ENCODE measurements at places on chromosomes 2 and 18.

GRCh38 chr2:68245066-68245465 lies 7.3 kb downstream of the PPP3R1 start:
- no peak for DNase-seq

- DNase-seq = no peak
These were observed 1184.9 kb upstream of the ACVR2A start for GRCh38 chr2:146659976-146660375.

GRCh38 chr2:179675435-179675834 lies 186.0 kb downstream of the ZNF385B start:
- DNase-seq = no peak

GRCh38 chr2:11874861-11875260 lies 128.4 kb downstream of the LPIN1 start:
- no peak for DNase-seq

DNA sequence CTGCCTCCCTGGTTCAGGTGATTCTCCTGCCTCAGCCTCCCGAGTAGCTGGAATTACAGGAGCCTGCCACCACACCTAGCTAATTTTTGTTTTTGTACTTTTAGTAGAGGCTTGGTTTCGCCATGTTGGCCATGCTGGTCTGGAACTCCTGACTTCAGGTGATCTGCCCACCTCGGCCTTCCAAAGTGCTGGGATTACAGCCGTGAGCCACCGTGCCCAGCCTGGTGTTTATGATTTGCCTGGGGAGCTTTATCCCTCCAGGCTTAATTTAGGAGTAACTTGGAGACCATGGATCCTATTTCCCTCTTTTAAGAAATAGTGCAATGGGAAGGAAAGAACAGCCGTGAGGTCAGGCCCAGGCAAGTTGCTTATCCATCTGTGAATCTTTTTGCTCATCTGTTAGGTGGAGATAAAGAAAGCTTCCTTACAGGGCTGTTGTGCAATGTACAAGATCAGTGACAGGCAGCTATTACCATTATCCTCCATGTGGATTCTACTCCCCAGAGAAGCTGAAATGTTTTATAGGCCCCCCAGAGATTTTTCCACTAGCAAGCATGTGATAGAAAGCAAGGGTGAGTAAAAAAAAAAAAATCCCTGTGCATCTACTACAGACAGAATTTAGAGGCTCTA lies 104.9 kb upstream of the MGAT5 start:
- no peak for DNase-seq

GRCh38 chr18:23085066-23085465 lies 50.2 kb upstream of the CABLES1 start:
- no peak for DNase-seq

DNA sequence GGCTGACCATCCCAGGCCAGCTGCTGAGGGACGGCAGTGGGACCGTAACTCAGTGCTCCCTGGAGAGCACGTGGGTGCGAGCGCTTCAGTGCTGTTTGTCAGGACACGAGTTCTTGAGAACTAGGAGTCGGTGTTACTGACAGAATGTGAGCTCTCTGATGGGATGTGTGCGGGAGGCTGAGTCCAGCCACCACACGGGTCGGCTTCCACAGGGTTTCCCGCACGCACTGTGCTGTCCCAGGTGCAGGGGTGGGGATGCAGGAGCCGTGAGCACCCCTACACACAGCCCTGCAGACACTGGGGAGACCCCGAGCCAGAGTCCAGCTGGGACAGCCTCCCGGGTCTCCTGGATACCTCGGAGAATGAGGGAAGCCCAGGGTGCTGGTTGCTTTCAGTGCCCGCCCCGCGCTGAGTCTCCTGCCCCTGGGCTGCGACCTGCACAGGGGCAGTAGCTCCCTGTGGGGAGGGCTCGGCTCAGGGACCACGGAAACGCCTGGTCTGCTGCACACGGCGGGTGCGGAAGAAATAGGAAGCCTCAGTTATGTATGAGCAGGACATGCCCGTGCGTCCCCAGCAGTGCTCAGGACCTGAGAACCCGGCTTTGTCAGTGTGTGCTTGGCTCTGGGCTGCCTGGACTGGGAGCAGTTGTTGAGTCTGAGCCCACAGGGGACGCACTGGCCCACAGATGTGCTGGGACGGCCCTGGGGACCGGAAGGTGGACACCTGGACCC lies 71.2 kb downstream of the KCNG2 start:
- DNase-seq = no peak

DNA sequence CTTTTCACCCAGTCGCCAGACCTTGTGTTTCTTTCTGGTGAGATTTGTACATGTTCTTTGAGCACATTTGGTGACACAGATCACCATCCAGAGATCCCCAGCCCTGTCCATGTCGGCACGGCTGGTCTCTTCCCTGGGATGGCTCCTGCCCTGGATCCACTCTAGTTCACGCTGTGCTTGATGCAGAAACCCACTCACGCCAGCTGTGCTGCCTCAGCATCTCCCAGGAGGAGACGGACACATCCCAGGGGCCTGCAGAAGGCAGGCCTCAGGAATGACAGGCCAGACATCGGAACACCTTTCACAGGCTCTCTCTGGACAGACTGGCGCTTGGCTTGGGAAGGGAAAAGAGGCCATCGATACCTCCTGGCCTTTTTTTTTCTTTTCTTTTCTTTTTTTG lies 203.6 kb downstream of the ACKR3 start:
- no peak for DNase-seq

GRCh38 chr2:71784734-71785511 lies 331.6 kb downstream of the DYSF start:
- DNase-seq = no peak

GRCh38 chr2:102499558-102499957 lies 26.5 kb downstream of the SLC9A4 start:
- DNase-seq = no peak

GRCh38 chr2:215724146-215724545 lies 288.3 kb upstream of the FN1 start:
- DNase-seq = no peak

DNA sequence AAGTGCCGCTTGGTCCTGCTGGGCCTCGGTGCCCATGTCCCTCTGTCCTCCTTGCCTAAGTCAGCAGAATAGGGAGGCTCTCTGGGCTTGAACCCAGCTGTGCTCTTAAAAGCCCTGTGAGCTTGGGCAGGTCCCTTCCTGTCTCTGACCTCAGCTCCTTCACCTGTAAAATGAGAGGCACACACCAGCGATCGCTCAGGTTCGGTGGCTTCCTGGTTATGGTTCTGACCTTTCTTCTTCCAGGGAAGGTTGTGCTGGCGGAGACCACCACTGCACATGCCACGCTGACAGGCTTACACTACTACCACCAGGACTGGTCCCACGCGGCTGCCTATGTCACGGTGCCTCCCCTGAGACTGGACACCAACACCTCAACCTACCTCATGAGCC lies 36.1 kb upstream of the MAPRE3 start:
- no peak for DNase-seq

DNA sequence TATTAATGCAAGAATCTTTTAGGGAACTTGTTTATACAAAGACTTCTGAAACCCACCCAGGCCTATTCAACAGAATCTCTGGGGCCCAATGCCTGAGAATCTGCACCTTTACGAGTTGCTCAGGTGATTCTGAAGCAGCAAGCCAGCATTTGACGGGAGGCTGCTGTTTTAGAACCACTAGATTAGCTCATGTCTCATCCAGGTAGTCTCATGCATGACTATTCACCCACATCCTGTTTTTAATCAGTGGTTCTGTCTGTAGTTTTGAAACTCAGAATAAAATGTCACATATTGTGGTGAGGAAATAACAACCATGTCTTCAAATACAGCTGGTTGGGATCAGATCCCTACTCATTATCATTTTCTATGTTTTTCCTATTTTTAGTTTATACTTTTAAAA lies 39.5 kb downstream of the CYTIP start:
- DNase-seq = no peak

DNA sequence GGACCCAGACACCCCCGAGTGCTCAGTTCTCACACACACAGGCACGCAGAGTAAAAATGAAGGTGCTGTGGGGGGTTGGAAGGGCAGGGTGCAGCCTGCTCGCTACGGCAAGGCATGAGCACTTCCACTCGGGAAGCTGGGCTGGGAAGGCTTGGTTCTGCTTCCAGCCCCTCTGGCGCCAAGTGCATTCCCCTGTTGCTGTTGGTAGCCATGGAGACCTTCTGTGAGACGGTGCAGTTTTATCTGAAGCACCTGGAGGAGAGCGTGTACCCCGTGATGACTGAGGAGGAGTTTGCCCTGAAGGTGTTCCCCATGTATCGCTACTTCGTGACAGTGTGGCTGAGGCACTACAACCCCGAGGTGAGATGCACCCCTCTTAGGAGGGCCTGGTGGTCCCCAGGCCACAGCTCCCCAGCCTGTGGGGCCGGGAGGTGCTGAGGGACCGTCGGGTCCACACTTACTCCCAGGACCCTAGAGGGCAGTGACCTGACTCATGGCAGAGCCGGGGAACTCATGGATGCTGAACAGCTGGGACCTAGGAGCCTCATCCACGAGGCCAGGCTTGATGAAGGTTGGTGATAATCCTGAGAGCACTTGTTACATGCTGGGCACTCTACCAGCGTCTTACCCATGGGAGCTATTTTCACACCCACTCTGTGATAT lies 15.5 kb downstream of the MROH2A start:
- no peak for DNase-seq

GRCh38 chr2:36441816-36442215 lies 86.2 kb downstream of the CRIM1 start:
- no peak for DNase-seq

DNA sequence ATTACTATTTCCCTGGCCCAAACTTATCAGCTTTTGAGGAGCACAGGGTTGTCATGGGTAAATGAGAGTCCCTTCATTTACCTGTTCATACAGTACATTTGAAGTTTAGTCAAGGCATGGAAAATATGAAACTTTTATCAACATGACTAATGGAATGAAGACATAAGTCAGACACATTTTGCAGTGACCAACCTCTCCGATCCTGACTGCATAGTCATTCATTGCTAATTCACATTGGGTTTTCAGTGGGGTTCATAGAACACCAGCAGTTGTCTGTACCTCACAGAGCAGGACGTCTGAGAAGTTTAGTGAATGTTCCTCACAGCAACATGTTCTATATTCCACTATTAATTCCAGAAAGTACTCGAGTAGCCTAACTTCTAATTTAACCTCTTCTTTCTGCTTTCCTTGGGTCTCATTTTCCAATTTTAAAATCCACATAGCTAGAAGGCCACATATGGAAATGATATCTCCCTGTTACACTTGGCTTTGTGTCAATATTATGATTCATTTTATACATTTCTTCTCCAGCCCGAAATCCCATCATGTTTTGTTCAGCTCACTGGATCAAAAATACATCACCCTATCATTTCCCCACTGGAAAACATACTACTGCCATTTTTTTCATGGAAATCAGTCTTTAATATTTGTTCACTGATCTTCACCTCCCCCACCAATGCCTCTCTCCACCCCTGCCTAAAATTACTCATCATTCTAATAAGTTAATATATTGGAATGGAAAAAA lies 65.9 kb downstream of the CDH20 start:
- no peak for DNase-seq

- DNase-seq = no peak
These were observed 59.7 kb downstream of the WDSUB1 start for GRCh38 chr2:159226608-159227385.

GRCh38 chr2:151198645-151199044 lies 63.0 kb downstream of the RBM43 start:
- DNase-seq = no peak

- no peak for DNase-seq
These were observed 60.6 kb upstream of the SLC16A14 start for GRCh38 chr2:230129343-230129742.

- DNase-seq = no peak
These were observed 145.1 kb downstream of the B3GNT2 start for GRCh38 chr2:62340994-62341484.

GRCh38 chr18:40186677-40187076 lies 1768.4 kb upstream of the PIK3C3 start:
- DNase-seq = no peak

GRCh38 chr2:239788576-239789098 lies 236.5 kb downstream of the NDUFA10 start:
- DNase-seq = no peak

DNA sequence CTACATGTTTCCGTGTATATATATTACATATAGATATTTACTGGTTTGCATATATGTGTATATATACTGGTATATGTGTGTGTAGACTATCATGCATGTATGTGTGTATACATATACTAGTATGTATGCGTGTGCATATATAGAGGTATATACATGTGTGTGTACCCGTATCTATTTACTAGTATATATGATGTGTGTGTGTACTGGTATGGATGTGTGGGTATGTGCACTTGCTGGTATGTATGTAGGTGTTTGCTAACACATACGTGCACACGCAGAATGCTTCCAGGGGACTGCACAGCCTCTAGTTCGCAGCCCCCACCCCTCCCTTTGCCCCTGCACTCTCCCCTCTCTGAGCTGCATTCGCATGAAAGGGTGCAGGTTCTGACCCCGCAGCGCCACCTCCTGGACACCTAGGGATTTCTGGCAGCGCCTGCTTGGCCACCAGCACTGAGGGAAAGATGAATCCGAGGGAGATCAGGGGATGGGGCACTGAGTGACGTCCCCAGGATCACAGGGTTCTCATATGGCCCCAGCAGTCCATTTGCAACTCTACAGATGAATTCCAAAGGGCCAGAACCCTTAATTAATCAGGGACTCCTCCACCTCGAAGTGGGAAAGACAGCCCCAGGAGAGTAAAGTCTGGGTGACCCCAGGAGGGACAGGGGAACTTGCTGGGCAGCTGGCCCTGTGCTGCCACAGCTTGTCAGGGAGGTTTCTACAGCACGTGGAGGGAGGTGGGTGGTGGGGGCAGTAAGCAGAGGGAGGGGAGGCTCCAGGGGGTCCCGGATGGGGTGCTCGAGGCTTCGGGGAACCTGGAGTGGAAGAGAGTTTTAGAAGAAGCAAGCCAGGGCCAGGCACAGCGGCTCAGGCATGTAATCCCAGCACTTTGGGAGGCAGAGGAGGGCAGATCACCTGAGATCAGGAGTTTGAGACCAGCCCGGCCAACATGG lies 66.8 kb upstream of the ASAP2 start:
- DNase-seq = peak; percentile 80

DNA sequence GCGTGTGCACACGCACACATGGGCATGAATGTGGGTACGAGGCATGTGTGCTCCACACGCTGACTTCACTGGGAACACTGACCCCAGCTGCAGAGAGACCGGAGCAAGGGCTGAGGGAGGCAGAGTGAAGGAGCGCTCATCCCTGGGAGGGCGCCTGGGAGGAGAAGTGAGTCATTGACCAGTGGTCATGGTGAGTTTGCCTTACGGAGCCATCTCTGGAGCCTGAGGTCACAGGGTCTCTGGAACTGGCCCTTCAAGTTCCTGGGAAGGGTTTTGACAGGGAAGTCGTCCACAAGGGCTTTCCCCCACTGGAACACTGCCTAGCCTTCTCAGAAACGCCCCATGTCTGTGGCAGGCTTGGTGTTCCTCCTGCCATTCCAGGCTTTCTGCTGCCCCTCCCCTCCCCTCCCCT lies 14.3 kb upstream of the TMEM185B start:
- DNase-seq = no peak

GRCh38 chr2:164655336-164655735 lies 34.1 kb upstream of the GRB14 start:
- DNase-seq = no peak

DNA sequence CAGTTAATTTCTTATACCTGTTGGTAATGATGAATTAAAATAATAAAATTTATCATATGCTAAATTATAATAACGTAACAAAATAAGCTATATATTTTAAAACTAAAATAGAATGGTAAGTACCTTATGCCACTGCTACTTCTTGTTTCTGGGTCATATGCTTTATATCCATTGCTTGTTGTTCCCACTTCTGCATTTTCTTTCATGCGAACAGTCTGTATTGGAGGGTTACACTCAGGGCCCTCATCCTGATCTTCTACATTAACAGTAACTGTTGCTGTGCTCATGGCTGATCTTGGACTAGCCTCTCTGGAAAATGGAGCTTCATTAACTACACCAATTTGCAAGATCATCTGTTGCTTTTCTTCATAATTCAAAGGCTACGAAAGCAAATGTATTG lies 22.2 kb downstream of the DSC2 start:
- DNase-seq = no peak

Data from hypothalamus (tissue), 51 donors.